Ascending aorta (tissue), 2 donors: ENCODE measurements at places on chromosomes 7 and 10. TPM values are rescaled to one million over a fixed set of nuclear protein-coding genes. Genes with fewer than 3 reads are reported as not detected.
A peak's percentile ranks its signal among the peaks of the same experiment; 100 is the strongest.

The SLC16A9 gene
- total RNA-seq = 2.9 TPM

The GIMAP2 gene
- 12.3 TPM for total RNA-seq

The ABCB4 gene
- not detected for total RNA-seq

The TDRD1 gene
- total RNA-seq = 0.53 TPM

The GJD4 gene
- total RNA-seq = not detected

The C10orf62 gene
- not detected for total RNA-seq

The ZKSCAN5 gene
- total RNA-seq = 4.4 TPM

The AQP1 gene
- 2,113 TPM for total RNA-seq

The PON1 gene
- total RNA-seq = not detected

The NPY4R2 gene
- total RNA-seq = not detected

The HTR7 gene
- 1.8 TPM for total RNA-seq

The GRM3 gene
- total RNA-seq = not detected

The ECHDC3 gene
- 12.2 TPM for total RNA-seq

The NKX6-2 gene
- not detected for total RNA-seq

DNA sequence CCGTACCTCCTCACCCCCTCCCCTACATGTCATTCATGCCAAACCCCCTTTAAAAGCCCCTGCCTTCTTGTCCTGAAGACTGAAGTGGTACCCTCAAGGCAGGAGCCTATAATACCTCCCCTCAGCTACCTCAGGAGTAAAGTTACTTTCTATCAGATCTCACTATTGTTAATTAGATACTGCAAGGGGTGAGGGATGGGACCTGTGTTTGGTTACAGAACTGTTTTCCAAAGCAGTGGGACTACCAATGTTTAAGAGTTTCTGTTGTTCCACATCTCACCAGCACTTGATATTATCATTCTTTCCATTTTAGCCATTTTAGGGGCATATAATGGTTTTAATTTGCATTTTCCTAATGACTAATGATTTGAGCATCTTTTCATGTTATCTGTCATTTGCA lies 196.8 kb upstream of the LRRN3 start:
- no peak for DNase-seq

DNA sequence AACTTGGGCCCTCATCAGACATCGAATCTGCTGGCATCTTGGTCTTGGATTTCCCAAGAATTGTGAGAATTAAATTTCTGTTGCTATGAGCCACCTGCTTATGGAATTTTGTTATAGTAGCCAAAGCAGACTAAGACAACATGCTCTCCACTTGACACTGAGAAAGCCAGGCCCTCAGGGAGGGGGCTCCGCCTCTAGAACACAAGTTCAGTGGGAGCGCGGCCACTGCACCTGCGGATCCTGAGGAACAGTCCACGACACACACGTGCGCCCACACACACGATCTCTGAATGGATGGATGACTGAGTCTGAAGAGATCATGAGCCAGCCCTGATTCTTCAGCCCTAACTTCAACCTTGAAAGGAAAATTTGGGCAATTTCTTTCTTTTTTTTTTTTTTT lies 73.7 kb downstream of the CTBP2 start:
- no peak for DNase-seq

- DNase-seq = no peak
Measured at GRCh38 chr7:140883378-140883777, 41.4 kb downstream of the BRAF start.

DNA sequence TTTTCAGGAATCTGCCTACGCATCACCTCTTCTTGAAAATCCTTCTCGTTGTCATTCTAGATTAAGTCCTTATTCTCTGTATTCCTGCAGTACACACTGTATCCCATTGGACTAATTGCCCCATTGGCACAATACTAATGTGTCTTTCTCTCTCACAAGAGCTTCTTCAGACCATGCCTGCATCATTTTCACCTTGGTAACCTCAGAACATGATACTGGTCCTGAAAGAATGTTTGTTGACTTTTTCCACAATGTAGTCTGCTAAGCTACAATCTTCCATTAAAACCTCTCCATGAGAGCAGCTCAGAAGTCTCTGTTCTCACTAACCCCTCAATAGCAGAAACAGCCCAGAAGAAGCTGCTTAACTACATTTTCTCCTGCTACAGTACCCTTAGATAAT lies 270.7 kb downstream of the PCDH15 start:
- DNase-seq = no peak

DNA sequence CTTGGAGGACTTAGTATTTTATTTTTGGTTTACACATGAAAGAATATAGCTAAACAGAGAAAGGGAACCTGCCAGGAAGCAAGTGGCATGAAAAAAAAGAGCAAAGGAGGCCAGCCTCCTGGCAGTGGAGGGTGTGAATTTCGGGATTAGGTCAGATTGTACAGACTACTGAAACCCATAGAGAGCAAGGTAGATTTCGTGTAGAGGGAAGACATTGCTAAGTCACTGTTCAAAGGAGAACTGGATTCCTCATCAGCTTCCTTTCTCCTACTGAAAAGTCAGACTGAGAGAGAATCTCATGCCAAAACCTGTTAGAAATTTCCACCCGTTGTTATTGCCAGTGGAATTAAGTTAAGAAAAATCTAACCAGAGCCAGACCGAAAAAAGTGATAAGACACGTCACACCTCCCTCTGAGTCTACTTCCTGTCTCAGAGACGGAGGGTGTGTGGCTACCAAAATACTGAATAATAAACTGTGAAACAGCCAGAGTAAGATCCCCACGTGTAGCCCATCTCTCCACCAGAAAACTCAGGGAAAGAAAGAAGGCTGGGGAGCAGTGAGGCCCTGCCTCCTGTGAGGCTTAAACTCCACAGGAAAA lies 118.8 kb downstream of the SKIDA1 start:
- DNase-seq = no peak

- no peak for DNase-seq
Measured at GRCh38 chr10:29244978-29245377, 43.9 kb upstream of the LYZL1 start.

GRCh38 chr7:963236-964078 lies 9.0 kb upstream of the ADAP1 start:
- no peak for DNase-seq

DNA sequence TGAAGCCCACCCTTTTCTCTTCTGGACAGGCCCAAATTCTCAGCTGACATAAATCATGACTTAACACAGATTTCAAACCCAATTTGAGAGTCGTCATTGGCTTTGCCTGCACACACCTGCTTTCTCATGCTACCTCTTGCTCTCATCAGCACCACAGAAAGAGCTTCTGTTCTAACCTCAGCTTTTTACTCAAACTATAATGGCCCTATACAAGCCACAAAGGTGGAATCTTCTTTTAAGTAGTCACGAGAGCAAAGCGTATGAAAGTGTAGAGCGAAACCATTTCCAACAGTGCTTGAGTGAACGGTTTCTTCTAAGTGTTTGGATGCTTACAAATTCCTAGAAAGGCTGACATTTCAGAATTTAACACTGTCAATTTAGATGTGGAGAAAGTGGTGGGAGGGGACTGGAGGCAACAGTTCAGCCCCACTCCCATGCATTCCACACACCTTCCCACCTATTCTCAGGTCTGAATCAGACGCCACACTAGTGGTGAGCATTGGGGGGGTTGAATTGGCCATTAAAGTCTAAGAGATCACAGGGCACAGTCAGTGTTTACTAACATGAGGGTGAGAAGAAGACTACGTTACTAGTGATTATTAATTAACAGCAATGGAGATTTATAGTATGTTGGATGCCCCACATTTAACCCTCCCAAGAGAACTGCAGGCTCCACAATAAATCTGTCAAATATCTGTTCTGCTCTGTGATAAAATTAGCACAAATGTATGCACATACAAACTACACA lies 114.0 kb downstream of the PRKCQ start:
- DNase-seq = no peak

DNA sequence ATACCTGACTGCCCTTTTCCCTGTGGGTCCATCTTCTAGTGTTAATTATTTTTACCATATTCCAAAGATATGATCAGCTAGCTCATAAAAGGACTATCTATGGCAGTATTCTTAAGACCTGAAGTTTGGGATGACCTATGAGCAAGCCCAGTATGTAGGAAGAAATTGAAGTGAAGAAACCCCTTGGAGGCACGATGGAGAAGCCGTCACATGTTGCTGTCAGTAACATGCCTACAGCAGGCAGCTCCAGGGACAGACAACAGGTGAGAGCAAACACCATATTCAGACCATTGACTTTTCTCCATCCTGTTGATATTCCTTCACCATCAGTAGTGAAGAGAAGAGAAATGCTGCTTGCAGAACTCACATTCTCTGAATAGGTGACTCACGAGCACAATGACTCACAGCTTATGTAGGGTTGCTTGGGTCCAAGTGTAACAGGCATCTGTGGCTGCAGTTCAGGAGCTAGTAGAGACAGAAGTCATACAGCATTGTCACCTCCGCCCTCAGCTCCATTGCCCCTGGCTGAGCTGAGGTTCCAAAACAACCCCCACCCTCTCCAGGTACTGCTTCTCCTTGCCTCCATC lies 8.4 kb upstream of the LYZL2 start:
- DNase-seq = peak; percentile 77

GRCh38 chr10:101856626-101857025 lies 13.0 kb upstream of the KCNIP2 start:
- no peak for DNase-seq

- DNase-seq = no peak
Measured at GRCh38 chr7:148882841-148883265, 1.2 kb downstream of the EZH2 start.

DNA sequence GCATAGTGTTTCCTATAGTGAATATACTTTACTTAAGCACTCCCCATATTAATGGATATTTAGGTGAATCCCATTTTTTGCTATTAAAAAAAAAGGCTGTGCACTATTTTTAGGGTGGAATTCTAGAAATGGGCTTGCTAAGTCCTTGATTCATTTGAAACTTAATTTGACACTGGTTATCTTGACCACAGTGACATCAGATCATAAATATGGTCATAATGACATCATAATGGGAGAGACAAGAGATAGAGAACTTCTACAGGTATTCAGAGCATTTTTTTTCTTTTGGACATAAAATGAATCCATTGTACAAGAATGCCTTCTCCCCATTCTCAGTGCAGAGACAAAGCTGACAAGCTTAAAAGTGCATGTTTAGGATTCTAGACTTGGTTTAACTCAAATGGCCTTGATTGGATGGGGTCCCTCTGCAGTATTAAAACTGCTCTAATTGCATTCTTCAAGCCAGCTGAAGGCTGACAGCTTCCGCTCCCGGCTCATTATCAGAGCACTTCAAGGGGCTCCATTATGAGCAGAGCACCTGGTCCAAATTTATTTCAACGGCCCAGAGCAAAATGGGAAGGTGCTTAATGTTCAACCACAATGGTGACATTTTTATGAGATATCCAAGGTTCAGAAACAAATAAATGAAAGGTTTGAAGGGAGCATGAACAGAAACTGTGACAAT lies 104.8 kb downstream of the JAZF1 start:
- DNase-seq = no peak

- DNase-seq = no peak
Measured at GRCh38 chr7:1608318-1608717, 38.5 kb upstream of the PSMG3 start.

GRCh38 chr10:82278401-82279182 lies 403.6 kb downstream of the NRG3 start:
- DNase-seq = no peak

GRCh38 chr7:28408105-28408959 lies 4.0 kb upstream of the CREB5 start:
- no peak for DNase-seq

- no peak for DNase-seq
Measured at GRCh38 chr7:17320102-17320497, 21.6 kb downstream of the AHR start.

DNA sequence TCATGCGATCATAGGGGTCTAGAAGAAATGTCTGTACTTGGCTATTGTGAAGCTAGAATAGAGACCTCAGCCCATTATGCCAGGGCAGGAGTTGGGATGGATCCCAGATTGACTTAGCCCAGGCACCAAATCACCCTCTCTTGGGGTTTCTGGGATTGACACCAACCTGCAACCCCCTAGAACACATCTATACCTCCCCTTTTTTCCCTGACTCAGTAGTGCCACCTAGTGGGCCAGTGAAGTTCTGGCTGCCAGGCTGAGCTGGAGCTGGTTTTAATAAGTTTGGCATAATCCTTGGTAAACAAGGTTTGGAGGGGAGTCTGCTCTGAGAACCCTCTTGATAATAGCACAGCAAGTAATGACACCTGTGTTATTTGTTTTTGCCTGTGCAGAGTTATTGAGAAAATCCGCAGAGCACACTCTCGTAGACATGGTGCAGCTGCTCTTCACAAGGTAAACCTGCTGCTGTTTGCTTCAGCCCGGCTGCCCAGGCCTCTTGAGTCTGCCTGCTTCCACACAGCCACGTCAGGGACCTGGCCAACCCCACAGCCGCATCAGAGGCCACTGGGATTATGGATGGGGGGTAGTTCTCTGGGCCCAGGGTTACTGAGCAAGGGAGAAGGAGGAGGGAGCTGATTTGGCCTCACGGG lies 43.3 kb upstream of the NFKB2 start:
- DNase-seq = peak; percentile 69

DNA sequence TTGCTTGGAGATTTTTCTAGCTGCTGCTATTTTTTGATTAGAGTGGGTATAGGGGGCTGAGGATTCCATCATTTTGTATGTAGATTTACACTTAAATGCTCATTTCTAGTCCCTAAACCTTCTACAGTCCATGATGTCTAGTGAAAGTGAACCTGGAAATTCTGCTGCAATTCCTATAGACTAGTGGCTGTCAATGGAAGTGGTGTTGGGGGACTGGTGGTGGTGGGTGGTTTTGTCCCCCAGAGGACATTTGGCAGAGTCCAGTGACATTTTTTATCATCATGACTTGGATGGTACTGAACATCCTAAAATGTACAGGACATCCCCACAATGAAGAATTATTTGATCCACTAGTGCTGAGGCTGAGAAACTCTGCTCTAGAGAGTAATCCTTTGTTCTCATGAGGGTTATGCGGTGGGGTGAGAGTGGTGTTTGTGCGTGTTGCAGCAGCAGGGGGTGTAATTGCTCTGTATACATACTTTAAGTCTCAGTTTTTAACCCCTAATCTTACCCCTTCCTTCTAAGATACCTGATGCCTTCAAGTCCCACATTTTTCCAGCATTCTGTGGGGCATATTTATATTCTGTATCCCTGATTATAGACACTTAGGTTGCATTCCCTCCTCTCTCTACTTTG lies 35.0 kb downstream of the KIF11 start:
- no peak for DNase-seq
